Nephron progenitor cell (in vitro differentiated cells): ENCODE measurements at places on chromosomes 13 and 19.
A peak's percentile ranks its signal among the peaks of the same experiment; 100 is the strongest.

GRCh38 chr13:66312312-66313087, 917.6 kb downstream of the PCDH9 start:
- H3K27ac ChIP-seq = no peak overlapping the region
- H3K4me1 ChIP-seq = peaks cover 8% of the 10 kb centered on the region
- DNase-seq = no peak

- no peaks in the 10 kb centered on the region for H3K4me1 ChIP-seq
- no peak for DNase-seq
- H3K4me3 ChIP-seq = no peak overlapping the region
- H3K36me3 ChIP-seq = peaks cover 25% of the 10 kb centered on the region
- no peaks in the 10 kb centered on the region for H3K27me3 ChIP-seq
Observed at GRCh38 chr19:3851254-3852176, 17.3 kb downstream of the ZFR2 start.

DNA sequence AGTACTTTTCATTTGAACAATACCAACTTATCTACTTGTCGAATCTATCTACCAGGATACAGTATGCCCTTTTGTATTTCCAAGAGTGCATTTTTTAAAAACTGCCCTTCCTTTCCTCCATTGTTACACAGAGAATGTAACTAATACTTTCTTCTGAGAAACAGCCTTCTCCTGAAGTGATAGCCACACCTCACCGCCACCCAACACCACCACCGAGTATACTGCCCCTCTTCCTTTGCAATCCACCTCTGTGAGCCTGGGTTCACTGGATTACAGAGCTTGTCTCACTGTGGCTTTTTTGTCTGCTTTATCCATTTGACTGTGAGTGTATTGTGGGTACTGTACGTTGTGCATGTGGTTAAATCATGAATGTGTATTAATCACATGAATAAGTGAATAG, 305.4 kb downstream of the KLF12 start:
- H3K27me3 ChIP-seq = peaks cover 3% of the 10 kb centered on the region
- H3K27ac ChIP-seq = no peak overlapping the region
- peaks cover 8% of the 10 kb centered on the region for H3K36me3 ChIP-seq
- no peak for DNase-seq
- H3K4me1 ChIP-seq = peaks cover 26% of the 10 kb centered on the region

GRCh38 chr13:27250833-27251165, 559 bp upstream of the RPL21 start:
- H3K27ac ChIP-seq = peak overlapping the region; percentile 100
- H3K27me3 ChIP-seq = no peaks in the 10 kb centered on the region
- H3K36me3 ChIP-seq = peaks cover 19% of the 10 kb centered on the region
- H3K4me1 ChIP-seq = peaks cover 37% of the 10 kb centered on the region
- DNase-seq = no peak
- H3K4me3 ChIP-seq = peak overlapping the region; percentile 99

- no peak overlapping the region for H3K27ac ChIP-seq
- peaks cover 6% of the 10 kb centered on the region for H3K27me3 ChIP-seq
- H3K4me3 ChIP-seq = no peak overlapping the region
- no peak for DNase-seq
Observed at GRCh38 chr13:49972709-49973108, 24.1 kb upstream of the TRIM13 start.

GRCh38 chr13:51760592-51760991, 43.4 kb downstream of the DHRS12 start:
- peak overlapping the region; percentile 8 for H3K27ac ChIP-seq
- peaks cover 22% of the 10 kb centered on the region for H3K36me3 ChIP-seq
- H3K27me3 ChIP-seq = no peaks in the 10 kb centered on the region
- H3K4me1 ChIP-seq = peaks cover 27% of the 10 kb centered on the region
- DNase-seq = no peak
- H3K4me3 ChIP-seq = no peak overlapping the region

GRCh38 chr13:23618341-23618740, 48.1 kb downstream of the TNFRSF19 start:
- no peaks in the 10 kb centered on the region for H3K27me3 ChIP-seq
- DNase-seq = no peak
- peaks cover 83% of the 10 kb centered on the region for H3K36me3 ChIP-seq
- H3K4me3 ChIP-seq = no peak overlapping the region

DNA sequence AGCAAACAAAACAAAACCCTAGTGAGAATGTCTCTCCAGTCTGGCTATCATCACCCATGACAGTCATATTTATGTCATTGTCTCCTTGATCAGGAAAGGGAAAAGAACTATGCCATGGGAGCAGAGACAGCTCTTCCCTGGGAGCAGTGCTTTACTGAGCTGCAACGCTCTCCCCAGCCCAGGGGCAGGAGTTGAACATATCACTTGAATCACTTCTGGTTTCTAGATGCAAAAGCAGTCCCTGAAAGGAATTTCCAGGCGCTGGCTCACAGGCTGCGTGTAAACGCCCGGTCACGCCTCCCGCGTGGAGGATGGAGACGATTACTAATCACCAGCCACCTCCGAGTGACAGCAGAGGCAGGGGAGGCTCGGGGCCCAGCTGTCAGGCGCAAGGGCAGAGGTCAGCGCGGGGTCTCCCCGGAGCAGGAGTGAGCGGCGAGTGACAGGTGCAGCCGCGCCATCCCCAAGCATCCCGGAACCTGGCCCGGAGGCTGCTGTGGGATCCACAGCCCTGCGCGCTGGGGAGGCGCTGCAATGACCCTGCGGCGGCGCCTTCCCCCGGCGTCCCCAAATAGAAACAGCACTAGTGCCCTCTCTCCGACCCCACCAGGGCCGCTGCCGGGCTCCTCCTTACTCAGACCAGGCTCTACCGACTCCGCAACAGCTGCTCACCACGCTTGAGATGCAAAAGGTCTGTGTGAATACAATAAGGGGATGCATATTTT, 23.5 kb upstream of the DCLK1 start:
- DNase-seq = peak; percentile 65
- peaks cover 12% of the 10 kb centered on the region for H3K4me1 ChIP-seq
- no peaks in the 10 kb centered on the region for H3K36me3 ChIP-seq
- no peak overlapping the region for H3K27ac ChIP-seq

- peaks cover 22% of the 10 kb centered on the region for H3K4me1 ChIP-seq
- no peak for DNase-seq
- H3K27me3 ChIP-seq = no peaks in the 10 kb centered on the region
Observed at GRCh38 chr13:50437252-50437651, 406.2 kb downstream of the DLEU7 start.

DNA sequence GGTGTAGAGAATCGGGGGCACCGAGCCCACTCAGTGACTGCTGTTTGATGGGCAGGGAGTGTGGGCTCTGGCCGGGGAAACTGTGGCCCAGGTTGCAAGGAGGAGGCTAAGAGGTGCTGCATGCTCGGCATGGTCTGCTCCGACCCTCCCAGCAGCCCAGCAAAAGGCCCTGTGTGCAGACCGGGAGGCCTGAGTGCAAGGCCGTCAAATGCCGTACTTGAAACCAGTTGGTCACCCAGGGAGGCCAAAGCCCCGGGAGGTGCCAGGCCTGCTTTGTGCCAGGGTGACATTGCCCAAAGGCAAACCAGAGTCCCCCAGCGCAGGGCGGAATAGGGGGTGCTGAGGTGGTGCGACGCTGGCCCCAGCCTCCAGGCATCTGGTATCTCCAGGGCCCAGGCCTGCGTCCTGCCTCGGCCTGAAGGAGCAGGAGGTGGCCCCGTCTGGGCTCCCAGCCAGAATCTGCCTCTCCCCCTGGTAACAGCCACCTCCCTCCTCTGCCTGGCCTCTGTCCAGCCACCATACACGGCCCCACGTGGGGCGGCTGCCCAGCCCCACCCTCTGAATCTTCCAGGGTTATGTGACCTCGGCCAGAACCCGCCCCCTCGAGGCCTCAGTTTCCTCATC, 4.0 kb downstream of the PIK3R2 start:
- H3K27me3 ChIP-seq = no peaks in the 10 kb centered on the region
- peak overlapping the region; percentile 89 for H3K27ac ChIP-seq
- peaks cover 10% of the 10 kb centered on the region for H3K36me3 ChIP-seq
- no peak for DNase-seq

GRCh38 chr13:95620825-95621498, 23.5 kb downstream of the DZIP1 start:
- H3K27ac ChIP-seq = peak overlapping the region; percentile 80
- H3K4me3 ChIP-seq = no peak overlapping the region
- H3K27me3 ChIP-seq = no peaks in the 10 kb centered on the region
- peaks cover 81% of the 10 kb centered on the region for H3K36me3 ChIP-seq
- H3K4me1 ChIP-seq = peaks cover 6% of the 10 kb centered on the region

- no peak overlapping the region for H3K4me3 ChIP-seq
- no peak overlapping the region for H3K27ac ChIP-seq
Observed at GRCh38 chr19:30379841-30380610, 7.8 kb downstream of the ZNF536 start.

DNA sequence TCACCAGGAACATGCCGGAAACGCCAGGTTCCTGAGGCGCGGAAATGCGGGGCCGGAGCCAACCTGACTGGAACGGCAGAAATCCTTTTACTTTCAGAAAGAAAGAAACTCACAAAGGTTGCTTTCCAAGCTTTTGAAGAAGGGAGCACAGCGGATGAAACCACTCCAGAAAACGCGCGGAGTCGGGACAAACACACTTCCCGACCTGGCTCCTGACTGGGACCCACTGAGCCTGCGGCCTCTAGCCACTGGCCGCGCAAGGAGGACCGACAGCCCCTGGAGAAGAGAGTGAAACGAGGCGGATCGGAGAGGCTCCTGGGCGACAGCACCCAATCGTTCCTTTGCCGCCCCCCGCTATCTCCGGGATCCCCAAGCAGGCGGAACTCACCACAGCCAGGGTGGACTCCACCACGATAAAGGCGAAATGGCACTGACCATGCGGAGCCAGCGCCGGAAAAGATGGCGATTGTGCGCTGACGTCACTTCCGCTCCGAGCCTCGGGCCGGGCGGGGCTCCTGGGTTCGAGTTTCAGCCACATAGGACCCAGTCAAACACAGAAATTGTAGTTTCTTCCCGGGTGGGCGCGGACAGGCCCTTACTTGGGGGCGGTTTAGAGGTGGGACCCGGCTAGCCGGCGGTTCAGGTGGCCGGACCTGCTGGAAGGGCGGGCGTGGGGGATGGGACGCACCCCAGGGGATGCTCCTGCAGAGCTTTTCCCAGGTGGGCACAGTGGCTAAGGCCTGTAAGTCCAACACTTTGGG, at the start of gene ZNF121:
TSS of gene ZNF121 (minus strand) at position 432 of the 761 bp plus-strand sequence. CDS start 16,407 bp downstream, outside the sequence.
- H3K27me3 ChIP-seq = peaks cover 10% of the 10 kb centered on the region
- peak; percentile 88 for DNase-seq
- peak within 1 kb of the TSS; percentile 97 for H3K27ac ChIP-seq
- H3K4me1 ChIP-seq = no peaks in the 10 kb centered on the region
- peak within 1 kb of the TSS; percentile 93 for H3K4me3 ChIP-seq

- peak overlapping the region; percentile 100 for H3K27ac ChIP-seq
- peak; percentile 10 for DNase-seq
- H3K4me1 ChIP-seq = peaks cover 42% of the 10 kb centered on the region
Observed at GRCh38 chr19:3983936-3984583, 1.2 kb downstream of the EEF2 start.

DNA sequence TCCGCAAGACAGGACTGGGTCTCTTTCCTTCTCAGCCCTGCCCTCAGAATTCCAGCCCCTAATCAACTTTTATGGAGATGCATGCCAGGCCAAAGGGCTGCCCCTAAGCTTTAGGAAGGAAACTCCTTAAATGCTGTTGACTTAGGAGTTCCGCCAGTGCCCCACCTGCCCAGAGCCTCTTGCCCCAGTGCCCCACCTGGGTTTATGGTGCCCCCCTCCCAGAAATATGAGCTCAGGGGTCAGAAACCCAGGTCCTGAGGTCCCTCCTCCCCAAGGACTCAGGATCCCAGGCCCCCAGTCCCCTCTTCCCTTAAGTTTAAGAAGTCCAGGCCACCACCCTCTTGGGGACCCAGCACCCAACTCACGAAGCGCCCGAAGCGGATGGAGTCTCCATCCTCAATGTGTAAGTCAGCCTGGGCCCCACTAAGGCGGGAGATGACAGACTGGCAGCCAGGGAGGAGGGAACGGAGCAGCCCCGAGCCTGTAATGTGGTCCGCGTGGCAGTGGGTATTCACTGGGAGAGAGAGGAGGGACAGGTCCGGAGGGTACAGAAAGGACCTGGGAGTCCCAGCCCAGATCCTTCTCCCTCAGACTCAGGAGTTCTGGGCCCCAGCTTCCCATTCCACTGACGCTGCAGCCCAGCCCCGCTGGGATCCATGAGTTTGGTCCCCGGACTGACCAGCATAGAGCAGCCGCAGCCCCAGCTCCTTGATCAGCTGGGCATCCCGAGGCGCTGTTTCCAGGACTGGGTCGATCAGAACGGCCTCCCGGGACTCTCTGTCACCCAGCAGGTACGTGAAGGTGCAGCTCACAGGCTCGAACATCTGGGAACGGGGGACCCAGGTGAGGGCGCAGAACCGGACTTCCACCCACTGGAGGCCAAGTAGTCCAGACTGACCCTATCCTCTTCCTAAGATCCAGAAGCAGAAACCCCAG, 897 bp downstream of the ETHE1 start:
- DNase-seq = peak; percentile 46
- H3K27me3 ChIP-seq = peaks cover 6% of the 10 kb centered on the region
- H3K36me3 ChIP-seq = no peaks in the 10 kb centered on the region
- peaks cover 37% of the 10 kb centered on the region for H3K4me1 ChIP-seq
- H3K27ac ChIP-seq = no peak overlapping the region

DNA sequence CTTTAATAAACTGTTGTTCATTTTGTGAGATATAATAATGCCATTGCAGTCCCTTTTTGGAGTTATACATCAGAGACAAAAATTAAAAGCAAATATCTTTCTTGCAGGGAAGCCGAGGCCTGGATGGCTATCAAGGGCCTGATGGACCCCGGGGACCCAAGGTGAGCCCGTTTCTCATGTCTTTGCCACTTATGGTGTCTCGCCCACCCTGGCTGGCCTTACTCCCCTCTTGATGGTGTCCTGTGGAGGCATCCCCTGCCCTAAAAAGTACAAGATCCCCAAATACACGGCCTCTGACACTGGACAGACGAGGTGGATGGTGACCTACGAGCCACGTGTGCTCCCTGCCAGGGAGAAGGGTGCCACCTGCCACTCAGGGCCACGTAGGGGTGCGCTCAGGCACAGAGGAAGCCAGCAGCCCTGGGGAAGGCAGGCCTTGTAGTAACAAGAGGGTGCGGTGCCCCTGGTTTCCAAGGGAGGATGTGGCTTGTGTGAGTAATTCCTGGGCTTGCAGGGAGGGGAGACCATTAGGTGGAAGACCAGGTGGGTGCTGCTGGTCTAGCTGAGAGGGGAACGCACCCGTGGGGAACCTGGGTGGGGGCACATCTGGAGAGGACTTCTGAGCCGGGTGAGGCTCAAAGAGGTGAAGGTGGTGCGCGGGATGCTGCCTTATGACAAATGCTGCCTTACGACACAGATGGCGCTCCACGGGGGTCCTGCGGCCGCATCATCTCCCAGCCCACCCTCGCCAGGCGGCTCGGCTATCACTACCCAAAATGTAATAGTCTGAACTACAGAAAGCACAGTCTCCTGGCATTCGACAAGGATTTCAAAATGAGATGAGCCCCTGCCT, 115.6 kb downstream of the RAB20 start:
- peaks cover 44% of the 10 kb centered on the region for H3K4me1 ChIP-seq
- no peak for DNase-seq
- peaks cover 49% of the 10 kb centered on the region for H3K36me3 ChIP-seq
- H3K27me3 ChIP-seq = no peaks in the 10 kb centered on the region
